ENCODE measurements at places on chromosomes 6 and 20.

- no peak for DNase-seq
Observed at GRCh38 chr20:20411836-20412235, 43.9 kb downstream of the INSM1 start.

DNA sequence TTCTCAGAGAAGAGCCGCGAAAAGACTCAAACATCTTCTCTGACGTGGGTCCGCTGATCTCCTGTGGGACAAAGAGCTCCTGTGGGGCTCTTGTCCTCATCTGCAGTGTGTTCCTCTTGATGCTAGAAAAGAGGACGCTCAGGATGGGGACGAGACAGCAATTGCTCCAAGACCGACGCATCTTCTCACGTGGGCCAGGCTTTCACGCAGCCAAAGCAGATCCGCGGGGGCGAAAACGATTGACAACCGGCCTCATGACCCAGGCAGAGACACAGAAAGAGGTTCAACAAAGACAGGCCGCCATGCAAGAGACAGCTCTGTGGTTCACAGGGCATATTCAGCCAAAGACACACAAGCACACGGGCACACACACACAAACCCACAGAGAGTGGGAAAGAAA, 971.8 kb upstream of the DEFB115 start:
- no peak for DNase-seq

- no peak for DNase-seq
Observed at GRCh38 chr6:157602521-157603295, 220.3 kb upstream of the SNX9 start.

DNA sequence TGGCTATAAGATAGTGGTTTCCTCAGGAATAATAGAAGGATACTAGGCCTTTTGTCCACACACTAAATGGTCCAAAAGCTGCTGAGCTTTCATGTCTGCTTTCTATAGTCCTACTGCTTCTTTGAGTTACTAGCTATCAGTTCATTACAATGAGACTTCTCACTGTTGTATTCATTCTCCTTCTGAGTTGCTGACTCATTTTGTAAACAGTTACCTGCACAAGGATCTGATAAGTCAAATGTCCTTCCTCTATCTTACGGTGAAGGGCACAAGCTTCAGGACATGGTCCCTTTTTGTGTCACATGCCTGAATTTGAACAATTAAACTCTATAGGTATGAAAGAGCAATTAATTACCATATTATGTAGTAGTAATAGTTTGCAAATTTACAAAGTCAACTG, 90.5 kb downstream of the MAN1A1 start:
- no peak for DNase-seq

GRCh38 chr6:113457751-113458150, 399.4 kb upstream of the MARCKS start:
- no peak for DNase-seq

DNA sequence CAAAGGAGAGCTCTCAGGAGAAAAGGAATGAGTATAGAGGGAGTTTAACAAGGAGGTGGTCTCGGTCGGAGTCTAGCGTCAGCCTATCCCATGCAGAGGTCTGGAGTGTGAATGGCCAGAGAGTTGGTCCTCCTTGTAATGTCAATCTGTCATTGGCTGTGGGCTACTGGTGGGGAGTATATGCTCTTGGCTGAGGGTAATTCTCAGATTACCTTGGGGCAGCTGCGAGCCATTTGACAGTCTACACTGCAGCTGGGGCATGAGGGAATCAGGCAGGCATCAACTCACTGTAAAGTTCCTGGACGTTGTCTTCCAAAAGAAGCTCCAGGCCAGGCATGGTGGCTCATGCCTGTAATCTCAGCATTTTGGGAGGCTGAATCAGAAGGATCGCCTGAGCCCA, 48.1 kb downstream of the EBF4 start:
- no peak for DNase-seq

GRCh38 chr6:6742535-6742934, 154.0 kb downstream of the LY86 start:
- DNase-seq = no peak

DNA sequence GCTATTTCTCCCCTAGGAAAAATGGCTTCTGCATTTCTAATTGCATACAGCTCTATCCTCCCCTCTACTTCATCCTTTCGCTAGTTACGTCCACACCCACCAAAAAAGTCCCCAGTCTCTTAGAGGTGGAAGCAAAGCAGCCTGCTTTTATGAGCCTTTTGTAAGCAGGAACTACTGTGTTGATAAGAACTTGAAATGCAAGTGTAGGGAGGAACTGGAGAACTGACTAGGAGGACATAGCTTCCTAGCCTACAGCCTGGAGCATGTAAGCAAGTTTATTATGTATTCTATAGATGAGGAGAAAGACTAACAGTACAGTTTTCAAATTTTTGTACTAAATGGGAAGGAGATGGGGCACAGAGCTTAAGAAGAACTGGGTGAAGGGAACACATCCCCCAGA, 10.3 kb downstream of the ARHGAP18 start:
- no peak for DNase-seq

DNA sequence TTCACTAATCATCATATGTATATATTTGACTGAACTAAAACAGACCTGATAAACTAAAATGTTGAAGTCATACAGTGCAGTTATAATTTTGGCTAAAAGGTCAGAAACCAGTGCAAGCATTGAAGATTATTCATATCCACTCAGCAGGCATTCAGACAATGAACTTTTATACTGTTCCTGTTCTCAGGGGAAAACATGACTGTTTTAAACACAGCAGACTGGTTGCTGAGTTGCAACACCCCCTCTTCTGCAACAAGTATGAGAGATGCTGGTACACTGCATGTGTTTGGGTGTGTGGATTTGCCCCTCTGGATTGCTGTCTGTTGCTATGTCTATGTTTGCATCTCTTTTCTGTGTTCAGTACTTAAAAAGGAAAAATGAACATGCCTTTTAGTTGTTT, 206.8 kb downstream of the EYA4 start:
- no peak for DNase-seq

- no peak for DNase-seq
Observed at GRCh38 chr20:22560817-22561216, 23.6 kb downstream of the FOXA2 start.

- no peak for DNase-seq
Observed at GRCh38 chr6:5257400-5257799, 3.4 kb downstream of the LYRM4 start.

- DNase-seq = no peak
Observed at GRCh38 chr6:120899932-120900331, 434.3 kb downstream of the TBC1D32 start.

GRCh38 chr6:124901084-124901483, 61.2 kb upstream of the RNF217 start:
- no peak for DNase-seq

- DNase-seq = no peak
Observed at GRCh38 chr20:9742821-9743220, 96.1 kb downstream of the PAK5 start.

DNA sequence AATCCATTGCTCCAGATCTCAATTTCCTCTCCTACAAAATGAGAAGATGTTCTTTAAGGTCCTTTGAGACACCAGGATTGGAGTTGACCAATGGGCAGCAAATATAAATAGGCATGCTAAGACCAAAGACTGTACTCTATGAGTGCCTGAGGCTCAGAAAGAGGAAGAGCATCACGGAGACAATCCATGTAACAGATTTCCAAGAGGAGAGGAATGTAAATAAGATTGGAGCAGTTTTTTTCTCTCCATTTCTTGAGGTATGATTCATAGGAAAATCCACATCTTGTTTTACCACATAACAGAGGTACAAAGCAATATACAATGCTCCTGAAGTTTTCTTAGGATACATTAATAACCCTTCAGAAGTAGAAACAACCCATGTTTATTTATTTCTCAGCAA, 109.8 kb downstream of the UBE3D start:
- DNase-seq = no peak

- no peak for DNase-seq
Observed at GRCh38 chr6:75926293-75927168, 145.9 kb downstream of the IMPG1 start.

DNA sequence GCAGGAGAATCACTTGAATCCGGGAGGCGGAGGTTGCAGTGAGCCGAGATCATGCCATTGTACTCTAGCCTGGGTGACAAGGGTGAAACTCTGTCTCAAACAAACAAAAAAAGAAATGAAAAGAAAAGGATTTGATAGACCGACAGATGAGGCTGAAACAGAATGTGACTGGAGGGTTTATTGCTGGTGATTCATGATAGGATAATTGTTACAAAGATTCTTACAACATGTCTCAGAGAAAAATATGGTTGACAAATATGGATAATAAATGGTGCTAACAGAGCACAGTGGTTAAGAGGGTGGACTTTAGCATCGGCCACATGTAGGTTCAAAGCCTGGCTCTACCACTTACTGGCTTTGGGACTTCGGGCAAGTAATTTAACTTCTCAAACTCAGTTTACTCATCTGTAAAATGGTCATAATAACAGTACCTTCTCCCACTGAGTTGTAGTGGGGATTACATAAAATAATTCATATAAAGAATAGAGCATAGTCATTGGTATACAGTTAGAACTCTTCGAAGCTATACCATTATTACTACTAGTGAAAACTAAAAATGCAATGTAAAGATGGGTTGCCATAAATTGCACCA, 131.9 kb downstream of the MAP3K7 start:
- DNase-seq = no peak

DNA sequence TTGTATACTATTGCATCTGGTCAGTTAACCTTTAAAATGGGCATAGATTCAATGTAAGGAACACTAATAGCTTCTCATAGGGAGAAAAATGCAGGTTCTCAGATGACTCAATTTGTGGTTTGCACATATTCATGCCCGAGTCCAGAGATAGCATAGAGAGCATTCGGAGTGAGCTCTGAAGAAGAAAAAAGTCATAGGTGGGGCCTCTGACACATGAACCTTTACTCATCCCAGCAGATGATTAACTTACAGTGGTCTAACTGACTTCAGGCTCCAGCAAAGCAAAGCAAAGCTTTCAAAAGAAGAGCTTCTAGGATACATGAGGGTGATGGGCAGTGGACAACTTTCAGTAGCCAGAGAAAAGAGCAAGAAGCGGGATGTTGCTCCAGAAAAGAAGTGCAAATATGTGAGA, 55.3 kb upstream of the BTN3A2 start:
- DNase-seq = no peak

DNA sequence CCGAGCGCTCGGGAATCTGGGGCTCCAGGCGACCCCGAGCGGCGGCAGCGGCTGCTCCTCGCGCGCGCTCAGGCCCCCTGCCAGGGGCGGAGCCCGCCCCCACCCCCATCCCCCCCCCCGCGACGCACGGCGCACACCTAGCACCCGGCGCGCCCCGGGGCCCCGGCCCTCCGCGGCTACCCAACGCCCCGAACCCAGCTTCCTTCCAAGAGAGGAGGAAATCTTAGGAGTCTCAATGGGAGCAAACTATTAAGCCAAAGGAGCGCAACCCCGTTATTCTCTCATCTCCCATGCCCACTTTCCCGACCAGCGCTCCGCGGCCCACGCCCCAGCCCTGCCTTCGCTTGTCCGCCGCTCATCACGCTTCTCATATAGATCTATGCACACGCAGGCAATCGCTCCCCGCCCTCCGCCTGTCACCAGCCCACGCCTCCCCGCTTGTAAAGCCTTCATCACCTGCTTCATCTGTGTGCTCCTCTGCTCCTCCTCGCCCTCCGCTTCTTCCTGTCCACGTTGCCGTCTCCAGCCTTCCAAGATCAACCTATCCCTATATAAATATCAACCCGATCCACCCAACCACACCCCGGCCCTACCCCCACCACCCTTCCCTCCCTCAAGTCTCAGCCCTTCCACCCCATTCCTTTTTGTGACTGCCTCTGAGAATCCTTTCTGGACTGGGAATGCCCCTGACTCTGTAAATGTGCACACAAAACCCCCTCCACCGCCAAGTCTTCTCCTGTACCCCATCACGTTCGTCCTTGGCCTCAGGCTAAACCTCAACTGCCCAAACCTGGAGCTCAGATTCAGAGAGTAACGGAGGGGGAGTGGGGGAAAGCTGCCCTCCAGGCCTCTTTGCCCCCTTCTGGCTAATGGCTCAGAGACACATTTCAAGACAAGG, at the start of gene DLK2:
TSS of gene DLK2 (minus strand) at position 18 of the 898 bp plus-strand sequence. CDS start 723 bp downstream, outside the sequence.
- DNase-seq = peak; percentile 67

GRCh38 chr6:139863346-139863745, 488.9 kb upstream of the CITED2 start:
- no peak for DNase-seq

GRCh38 chr6:54877713-54878317, 31.2 kb downstream of the FAM83B start:
- DNase-seq = no peak

- DNase-seq = no peak
Observed at GRCh38 chr6:15531973-15532372, 130.9 kb downstream of the DTNBP1 start.

DNA sequence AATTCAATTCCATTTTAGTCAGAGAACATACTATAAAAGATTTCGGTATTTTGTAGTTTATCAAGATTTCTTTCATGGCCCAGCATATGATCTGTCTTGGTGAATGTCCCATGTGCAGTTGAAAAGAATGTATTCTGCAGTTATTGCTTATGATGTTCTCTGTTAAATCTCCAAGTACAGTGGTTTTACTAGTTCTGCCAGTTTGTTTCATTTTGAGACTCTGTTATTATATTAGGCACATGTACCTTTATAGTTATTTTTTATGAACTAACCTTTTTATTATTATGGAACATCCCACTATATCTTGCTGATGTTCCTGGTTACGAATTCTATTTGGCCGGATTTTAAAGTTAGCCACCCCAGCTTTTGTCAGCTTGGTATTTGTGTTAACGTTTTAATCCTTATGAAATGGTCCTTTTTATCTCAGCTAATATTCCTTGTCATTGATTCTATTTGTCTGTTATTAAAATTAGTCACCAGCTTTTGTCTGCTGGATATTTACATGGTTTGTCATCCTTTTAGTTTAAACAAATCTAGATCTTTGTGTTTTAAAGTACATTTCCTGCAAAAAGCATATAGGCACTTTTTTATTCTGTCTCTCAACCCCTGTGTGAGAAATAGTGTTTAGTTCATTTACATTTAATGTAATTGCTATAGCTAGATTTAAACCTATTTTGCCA, 48.9 kb downstream of the VTA1 start:
- no peak for DNase-seq

GRCh38 chr20:48178633-48179032, 393.4 kb upstream of the SULF2 start:
- DNase-seq = no peak

GRCh38 chr6:43848671-43849391, 78.8 kb downstream of the VEGFA start:
- no peak for DNase-seq

GRCh38 chr20:45779011-45779915, 12.4 kb downstream of the WFDC3 start:
- DNase-seq = no peak

DNA sequence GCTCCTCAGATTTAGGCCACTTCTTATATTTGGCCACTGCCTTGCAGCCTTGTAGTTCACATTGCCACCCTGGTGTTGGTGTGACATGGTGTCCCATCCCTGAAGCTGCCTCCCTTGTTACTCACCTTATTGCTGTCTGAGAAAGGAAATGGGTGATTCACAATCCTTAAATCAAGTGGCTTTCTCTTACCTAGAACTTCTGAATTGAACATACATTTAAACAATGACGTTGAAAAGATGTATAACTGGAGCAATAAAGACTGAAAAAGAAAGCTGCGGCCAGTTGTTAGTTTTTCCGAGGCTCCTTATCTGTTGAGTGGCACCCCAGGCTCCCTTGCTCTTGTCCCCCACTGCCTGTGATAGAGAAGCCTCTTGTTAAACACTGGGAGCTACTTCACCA, 28.8 kb upstream of the GNRH2 start:
- no peak for DNase-seq

All from CD8-positive, alpha-beta memory T cell (primary cell).